ENCODE measurements at places on chromosomes 4 and X.

DNA sequence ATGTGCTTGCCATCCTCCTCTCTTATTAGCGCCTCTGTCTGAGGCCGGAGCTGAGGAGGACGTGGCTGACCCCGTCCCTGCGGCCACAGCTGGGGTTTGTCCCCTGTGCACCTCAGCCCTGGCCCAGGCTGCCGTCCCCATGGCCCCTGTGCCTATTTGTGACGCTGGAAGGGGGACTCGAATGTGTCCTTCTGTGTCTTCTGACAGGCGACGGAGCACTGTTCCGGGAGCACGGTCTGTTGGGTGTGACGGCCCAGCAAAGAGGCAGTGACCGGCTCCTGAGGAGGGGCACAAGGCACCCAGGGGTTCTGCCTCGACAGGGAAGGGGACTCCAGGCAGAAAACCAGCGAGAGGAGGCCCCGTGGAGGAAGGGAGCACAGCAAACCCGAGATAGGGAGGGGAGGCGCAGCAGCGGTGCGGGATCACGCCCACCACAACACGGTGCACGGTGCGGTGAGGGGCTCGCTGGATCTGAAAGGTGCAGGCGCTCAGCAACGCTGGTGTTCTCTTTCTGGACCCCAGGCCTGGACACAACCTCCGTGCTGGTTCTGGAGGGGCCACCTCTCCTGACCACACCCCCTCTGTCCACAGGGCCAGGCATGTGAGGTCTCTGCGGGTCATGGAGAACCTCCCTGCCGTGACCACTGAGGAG, 5.6 kb downstream of the SH3TC1 start:
- no peak for DNase-seq

- DNase-seq: no peak
Measured at GRCh38 chr4:3263053-3263875, 14.3 kb downstream of the MSANTD1 start.

DNA sequence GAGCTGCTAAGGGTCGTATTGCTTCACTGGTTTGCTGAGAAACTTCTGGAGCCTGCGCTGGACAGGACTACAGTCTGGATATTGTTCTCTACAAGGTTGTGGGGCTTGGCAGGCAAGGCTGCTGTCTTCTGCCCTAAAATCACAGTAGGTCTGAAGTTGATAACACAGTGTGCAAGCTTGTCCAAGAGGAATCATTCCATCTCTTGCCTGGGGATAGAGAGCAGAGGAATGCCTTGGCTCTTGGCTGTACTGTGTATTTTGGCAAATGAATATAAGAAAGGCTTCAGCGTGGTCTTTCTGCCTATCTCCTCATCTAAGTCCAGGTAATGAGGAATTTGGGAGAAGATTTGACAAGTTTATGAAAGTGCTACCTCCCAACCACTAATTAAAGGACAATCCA, 9.4 kb upstream of the RASL11B start:
- DNase-seq: no peak

- no peak for DNase-seq
Measured at GRCh38 chr4:88136249-88136648, 22.2 kb downstream of the ABCG2 start.

DNA sequence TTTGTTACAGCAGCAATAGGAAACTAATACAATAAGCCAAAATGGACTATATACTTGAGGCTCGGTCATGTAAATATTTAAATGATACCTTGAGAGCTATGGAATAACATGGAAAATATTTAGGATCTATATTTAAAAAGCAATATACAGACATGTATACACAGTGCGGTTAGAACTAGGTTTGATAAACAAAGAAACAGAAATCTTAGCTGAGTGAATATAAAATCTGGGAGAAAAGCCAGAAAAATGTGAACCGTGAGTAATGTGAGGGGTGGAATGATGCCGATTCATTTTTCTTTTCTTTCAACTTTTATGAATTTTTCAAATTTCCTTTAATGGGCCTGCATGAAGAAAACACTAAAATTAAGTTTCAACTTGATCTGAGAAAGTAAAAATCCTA, 104.1 kb downstream of the ATXN3L start:
- DNase-seq: no peak

GRCh38 chr4:84482564-84483563, 16.2 kb downstream of the NKX6-1 start:
- DNase-seq: no peak

- no peak for DNase-seq
Measured at GRCh38 chr4:183348136-183348535, 25.9 kb upstream of the CLDN24 start.

DNA sequence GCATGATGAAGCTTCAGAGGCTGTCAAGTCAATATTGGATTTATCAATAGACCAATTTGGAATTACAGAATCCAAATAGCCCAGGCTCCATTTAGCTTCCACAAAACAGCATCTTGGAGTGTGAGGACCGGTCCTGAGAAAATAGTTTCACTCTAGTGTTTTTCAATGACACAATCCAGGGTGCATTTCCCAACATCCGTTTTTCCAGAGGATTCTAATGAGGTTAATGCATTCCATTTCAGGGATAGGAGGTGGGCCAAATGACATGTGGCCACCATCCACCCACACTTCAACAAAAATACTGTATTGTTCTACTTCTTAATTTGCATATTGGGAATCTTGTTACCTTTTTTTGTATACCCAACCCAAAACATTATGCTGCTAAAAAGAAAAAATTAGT, 229.8 kb upstream of the LDB2 start:
- no peak for DNase-seq

- DNase-seq: peak; percentile 83
Measured at GRCh38 chr4:126071346-126072333, 756.9 kb downstream of the FAT4 start.

GRCh38 chr4:124708517-124709300, 3.8 kb downstream of the ANKRD50 start:
- peak; percentile 28 for DNase-seq

GRCh38 chrX:107626916-107627315, 1.4 kb upstream of the PRPS1 start:
- DNase-seq: no peak

DNA sequence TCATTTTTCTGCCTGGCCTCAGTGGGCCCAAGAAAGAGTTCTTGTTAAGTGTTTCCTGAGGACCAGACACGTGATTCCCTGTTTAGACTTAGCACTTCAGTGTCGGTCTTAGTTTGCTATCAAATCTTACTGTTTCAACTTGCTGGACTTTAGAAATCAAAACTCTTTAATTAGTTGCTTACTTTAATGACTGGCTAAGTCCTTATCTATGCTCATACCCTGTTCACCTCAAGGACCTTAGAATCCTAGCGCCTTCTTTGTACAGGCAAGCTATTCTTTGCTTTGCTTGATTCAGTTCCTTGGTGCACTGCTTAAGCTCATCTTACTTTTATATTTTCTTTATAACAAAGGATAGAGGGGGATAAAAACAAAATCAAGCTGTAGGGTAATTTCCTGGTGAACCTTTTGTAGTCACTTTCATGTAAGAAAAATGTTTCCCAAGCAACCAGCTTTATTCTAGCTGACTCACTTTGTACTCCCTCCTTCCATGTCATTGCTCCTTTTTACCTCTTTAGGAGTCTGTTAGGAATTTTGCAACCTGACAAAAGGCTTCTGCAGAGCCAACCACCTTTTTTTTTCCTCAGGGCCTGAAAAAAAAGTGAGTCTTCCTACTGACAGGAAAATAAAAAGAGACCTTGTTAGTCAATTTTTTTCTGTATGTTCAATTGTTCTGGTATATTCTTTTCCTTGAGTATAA, 14.7 kb downstream of the WDR44 start:
- DNase-seq: no peak

DNA sequence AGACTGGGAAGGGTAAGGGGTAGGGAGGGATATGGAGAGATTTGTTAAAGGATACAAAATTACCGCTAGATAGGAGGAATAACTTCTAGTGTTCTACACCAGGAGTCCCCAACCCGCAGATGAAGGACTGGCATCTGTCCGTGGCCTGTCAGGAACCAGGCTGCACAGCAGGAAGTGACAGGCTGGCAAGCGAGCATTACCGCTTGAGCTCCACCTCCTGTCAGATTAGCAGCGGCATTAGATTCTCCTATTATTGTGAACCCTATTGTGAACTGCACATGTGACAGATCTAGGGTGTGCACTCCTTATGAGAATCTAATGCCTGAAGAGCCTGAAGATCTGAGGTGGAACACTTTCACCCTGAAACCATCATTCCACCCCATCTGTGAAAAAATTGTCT, 27.9 kb upstream of the BBS7 start:
- no peak for DNase-seq

- no peak for DNase-seq
Measured at GRCh38 chrX:147832707-147833348, 78.9 kb upstream of the FMR1 start.

DNA sequence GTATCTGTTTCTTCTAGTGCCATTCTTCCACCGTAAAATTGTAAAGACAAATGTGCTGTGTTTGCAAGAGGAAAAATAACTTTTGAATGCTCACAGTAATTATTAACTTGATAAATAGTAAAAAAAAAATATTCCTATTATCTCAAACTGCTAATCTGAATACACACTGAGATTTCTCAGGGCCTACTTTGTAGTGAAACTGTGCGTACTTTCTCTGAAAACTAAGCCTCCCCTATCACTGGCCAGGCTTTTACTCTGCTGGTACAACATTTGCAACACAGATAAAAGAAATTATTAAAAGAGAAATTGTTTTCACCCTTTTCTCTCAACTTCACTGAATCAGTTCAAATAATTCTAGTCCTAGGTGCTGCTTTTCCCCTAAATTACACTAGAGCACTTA, 137.3 kb downstream of the PRDM5 start:
- DNase-seq: no peak

GRCh38 chr4:142817442-142817841, 28.7 kb downstream of the INPP4B start:
- DNase-seq: peak; percentile 93

GRCh38 chr4:185398618-185399017, 2.0 kb downstream of the ANKRD37 start:
- DNase-seq: no peak

GRCh38 chr4:184268584-184269160, 51.0 kb upstream of the ENPP6 start:
- DNase-seq: no peak

DNA sequence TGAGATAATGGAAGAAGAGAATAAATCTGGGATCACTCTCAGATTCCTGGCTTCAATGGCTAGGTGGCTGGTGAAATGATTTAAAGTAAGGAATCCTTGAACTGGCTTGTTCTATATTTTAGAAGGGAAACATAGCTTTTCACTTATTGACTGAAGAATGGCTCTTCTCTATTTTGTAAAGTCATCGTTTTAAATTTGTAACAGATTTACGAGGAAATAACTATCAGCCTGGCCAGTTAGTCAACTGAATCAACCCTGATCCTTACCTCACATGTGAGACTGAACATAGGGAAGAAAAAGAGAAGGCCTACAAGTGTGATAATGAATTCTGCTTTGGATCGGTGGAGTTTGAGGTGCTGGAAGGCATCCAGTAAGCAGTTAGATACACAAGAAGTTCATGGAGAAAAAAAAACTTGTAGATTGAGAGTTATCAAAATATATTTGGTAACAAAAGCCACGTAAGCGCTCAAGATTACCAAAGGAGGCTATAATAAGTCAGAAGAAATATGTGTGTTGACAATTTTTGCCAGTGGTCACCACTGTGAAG, 12.0 kb downstream of the AREG start:
- DNase-seq: no peak

DNA sequence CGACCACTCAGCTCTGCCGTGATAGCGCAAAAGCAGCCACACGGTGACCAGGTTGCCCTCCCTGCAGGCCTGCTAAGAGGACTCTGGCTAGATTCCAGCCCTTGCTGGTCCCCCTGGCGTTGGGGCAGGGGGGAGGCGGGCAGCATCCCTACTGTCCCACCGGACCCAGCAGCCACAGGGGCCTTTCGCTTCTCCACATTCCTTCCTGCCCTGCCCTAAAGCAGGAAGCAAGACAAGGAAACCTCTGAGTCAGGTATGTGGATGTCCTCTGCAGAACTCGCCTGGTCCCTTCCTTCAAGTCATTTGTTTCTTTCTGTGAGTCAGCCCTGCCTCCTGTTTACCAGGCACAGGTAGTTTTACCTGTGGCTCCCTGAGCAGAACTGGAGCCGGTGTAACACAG, 60.2 kb upstream of the CLDN34 start:
- no peak for DNase-seq

GRCh38 chr4:130147641-130148040, 1051.7 kb downstream of the C4orf33 start:
- no peak for DNase-seq

DNA sequence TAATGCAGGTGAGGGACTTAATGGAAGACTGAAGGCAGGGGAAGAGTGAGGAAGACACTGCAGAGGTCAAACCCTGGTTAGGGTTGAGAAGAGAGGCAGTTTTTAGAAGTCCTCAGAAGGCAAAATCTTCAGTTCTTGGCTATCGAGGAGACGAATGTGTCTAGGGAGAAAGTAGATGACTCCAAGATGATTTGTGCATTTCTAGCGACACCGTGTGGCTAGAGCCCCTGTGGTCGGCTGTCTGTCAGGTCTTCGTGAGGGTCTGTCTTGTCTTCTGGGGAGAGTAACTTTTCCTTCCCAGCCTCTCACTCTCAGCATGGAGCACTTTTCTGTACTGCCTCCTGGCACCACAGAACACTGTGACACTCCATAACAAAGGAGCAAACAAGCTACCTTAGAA, 458.1 kb downstream of the STIM2 start:
- DNase-seq: peak; percentile 9

DNA sequence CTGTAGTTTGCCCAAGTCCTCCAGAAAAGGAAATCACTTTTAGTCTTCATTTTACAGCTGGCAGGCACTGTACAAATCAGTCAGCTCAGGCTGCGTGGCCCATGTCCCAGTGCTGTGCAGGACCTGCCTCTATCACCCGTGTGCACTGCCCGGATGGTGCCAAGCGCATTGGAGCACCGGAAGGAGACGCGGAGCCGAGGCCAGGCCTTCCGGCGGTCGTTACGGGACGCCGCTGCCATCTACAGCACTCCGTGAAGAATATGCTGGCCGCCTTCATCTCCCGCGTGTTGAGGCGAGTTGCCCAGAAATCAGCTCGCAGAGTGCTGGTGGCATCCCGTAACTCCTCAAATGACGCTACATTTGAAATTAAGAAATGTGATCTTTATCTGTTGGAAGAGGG, at the start of gene PDHA2:
PDHA2 (plus strand) TSS at position 203 of the 400 bp plus-strand sequence; CDS start at position 261, 58 bp downstream.
- DNase-seq: no peak

DNA sequence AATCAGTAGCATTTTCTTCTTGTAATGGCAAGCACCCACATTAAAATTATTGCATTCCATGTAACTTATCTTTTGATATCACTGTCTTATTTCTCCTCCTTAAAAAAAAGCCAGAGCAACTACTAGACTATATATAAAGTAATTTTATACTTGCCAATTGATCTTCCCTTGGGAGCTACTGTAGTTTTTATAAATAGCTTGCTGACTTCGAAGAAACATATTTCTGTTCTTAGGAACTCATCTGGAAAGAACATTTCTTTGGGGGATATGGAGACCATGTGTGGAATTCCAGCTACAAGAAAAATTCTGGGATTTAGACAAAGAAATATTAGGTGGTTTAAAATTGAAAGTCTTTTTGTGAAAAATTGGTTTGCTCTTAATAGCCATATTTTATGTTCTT, 94.9 kb downstream of the BMPR1B start:
- DNase-seq: peak; percentile 2

- DNase-seq: no peak
Measured at GRCh38 chr4:175784986-175785525, 27.0 kb downstream of the GPM6A start.

- no peak for DNase-seq
Measured at GRCh38 chrX:22202251-22202650, 70.5 kb upstream of the CBLL2 start.
